Ascending aorta (tissue), 2 donors: ENCODE measurements at places on chromosomes 4 and X.

- DNase-seq, result no peak
These were observed 315.8 kb downstream of the RPA4 start for GRCh38 chrX:97199501-97199900.

DNA sequence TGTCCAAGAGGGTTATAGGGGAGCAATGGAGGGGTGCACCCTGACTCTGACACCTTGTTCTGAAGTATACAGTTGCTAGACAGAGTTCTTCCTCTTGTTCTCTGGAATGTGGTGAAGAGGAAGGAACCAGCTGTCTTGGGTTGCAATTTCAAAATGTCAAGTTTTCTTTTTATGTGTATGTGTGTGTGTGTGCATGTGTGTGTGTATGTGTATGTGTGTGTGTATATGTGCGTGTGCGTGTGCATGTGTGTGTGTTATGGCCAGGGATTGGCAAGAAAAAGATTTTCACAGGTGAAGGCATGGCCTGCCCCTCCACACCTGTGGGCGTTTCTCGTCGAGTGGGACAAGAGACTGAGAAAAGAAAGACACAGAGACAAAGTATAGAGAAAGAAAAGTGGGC, 81.6 kb upstream of the ADGRA3 start:
- DNase-seq, result no peak

GRCh38 chrX:12611471-12611870, 179.7 kb upstream of the PRPS2 start:
- no peak for DNase-seq

GRCh38 chr4:182858711-182859110, 58.5 kb downstream of the DCTD start:
- DNase-seq, result no peak

DNA sequence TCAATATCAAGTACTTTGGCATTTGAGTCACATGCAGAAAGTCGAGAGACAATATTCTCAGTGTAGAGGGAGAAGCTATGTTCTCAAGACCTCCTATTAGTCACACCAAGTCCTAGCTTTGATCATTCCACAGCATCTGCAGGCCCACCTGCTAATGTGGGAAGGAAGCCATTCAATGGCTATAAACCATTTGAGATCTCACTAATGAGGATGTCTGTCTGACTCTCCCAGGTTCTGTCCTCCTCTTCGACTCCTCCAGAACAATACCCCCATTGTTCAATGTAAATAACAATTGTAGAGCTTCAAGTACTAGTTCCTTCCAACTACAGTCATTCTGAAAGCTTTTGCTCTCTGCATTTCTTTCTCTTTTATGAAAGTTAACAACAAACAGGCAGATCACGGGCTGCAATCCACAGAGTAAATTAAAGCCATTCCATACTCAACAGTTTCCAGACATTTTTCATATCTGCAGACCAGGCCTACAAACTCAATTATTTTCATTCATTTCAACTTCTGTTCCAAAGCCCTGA, 140.2 kb upstream of the EDNRA start:
- no peak for DNase-seq
